Activated CD4-positive, alpha-beta memory T cell treated with anti-CD3 and anti-CD28 coated beads, Interleukin-2, amount 10 ng/mL, durations not matched to agents 7 days and 5 days (primary cell): ENCODE measurements at places on chromosomes 2 and 18.

- peak; percentile 49 for DNase-seq
Observed at GRCh38 chr2:69741229-69741574, 732 bp upstream of the ANXA4 start.

- DNase-seq, result no peak
Observed at GRCh38 chr2:235472443-235472842, 21.4 kb upstream of the AGAP1 start.

DNA sequence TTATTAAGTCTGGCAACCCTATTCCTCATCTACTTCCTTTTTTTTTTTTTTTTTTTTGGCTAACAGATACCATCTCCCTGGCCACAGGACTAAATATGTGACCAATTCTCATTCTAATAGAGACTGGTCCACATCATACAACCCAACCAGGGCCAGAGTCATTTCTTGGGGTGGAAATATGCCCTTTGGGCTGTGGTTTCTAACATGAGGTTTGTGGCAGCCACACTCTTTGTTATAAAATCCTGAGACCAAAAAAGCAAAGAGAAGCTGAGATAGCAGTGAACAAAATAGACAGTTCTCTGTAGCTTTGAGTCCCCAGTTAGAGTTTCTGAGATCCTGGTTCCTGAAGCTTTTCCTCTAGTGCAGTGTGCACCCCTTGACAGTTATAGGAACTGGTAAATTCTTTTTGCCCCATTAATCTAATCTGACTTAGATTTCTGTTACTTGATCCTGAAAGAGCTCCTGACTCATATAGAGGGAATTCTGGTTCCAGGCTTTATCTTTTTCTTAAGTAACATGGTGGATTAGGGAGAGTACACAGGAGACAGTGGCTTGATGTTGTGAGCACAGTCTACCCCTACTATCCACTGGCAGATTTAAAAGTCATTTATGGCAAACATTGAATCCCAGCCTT lies 86.8 kb downstream of the MAIP1 start:
- no peak for DNase-seq

DNA sequence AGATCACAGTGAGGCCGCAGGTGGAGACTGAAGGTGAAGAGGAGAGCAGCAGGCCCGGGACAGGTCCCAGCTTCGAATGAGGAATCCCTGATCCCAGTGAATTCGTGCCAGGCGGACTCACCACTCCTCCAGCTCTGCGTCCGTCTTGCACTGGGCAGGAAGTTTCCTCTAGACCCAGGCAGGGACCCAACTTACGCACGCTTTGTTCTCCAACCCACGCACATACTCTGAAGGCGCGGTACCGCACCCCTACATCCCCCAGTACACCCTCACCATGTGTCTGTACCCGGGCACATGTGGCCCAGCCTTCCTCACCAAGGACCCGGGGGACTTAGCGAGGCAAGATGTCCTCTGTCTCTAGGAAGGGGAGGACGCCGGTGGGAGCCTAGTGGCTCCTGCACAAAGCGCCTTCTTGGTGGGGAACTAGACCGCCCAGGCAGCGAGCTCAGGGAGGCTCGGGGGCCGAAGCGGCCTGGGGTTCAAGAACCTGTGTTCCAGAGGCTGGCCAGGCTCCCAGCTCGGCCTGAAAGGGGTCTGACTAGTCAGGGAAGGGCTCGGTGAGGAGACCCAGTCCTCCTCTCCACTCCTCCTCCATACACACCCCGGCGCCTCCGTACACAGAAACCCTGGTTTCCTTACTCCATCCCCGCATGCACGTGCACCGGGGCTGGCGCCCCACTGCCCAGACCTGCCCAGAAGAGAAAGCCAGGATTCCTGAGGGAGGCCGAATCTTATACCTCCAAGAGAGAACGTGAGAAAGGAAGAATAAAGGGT lies 38.3 kb upstream of the ATP6V1B1 start:
- DNase-seq, result no peak

- DNase-seq, result no peak
Observed at GRCh38 chr2:46471697-46472096, 7.7 kb upstream of the TMEM247 start.

DNA sequence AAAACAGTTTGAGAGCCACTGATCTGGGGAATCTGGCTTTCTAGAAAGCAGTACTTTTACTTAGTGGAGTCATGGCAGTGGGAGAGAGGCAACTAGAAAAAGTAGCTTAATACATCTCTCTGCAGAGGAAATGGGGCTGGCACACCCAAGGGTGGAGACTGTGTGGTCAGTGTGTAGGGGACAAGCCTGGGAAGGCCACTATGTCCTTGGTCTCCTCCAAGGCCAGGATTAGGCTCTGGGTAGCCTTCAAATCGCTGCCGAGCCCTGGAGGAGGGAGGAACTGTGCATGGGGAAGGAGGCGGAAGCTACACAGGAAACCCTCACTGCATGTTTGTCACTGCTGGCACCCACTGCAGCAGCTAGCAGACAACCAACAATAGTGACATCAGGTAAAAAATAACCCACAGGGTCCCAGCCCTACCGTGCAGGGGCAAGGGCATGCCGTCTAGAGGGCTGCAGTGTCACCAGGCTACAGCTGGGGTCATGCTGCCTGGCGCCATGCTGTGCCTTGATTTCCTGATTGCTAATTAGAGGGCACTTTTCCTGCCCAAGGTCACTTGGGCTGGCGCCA lies 34.8 kb downstream of the LBH start:
- DNase-seq, result peak; percentile 74

- DNase-seq, result no peak
Observed at GRCh38 chr2:38876407-38876806, 631 bp downstream of the MORN2 start.

DNA sequence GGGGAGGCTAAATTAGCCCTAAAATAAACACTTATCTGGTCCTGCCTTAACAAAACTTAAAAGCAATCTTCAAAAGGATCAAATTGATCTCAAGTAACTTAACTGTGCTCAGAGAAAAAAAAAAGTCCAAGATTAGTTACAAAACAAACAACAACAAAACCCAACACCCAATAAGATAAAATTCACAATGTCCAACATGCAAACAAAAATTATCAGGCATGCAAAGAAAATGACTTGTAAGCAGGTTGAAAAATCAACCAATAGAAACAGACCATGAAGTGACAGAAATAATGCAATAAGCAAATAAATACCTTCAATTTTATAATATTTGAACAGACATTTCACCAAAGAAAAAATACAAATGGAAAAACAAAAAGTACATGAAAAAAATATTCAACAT lies 4.0 kb upstream of the REEP1 start:
- no peak for DNase-seq

DNA sequence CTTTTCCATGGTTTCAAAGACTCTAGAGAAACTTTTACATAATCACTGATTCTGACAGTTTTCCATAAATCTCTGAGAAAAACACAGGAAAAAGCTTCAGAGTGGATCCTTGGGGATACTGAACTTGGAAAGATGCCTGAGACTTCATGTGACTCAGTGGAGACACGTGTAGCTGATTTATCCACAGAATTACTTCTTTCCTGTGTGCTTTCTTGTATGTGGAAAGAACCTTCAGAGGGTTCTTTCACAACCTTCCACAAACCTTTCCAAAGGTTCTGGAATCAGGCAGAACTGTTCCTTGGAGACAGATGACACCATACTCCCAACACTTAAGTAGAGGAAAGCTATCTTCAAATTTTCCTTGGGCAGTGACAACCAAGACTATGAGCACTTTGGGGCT lies 207.2 kb downstream of the RND3 start:
- no peak for DNase-seq

DNA sequence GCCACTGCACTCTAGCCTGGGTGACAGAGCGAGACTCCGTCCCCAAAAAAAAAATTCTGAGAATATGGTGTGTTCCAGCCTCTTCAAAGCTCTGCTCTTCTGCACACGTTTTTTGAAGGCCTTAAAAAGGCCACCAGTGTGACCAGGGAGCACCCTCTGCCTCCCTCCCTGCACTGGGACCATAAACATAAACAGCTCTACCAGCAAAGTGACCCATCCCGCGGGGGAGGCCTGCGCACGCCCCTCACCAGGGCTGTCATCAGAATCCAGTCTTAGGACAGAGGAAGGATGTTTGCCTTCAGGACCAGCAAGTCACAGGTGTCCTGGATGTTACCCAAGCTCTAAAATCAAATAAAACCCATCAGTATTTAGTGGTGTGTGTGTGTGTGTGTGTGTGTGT lies 23.2 kb upstream of the B3GNT7 start:
- DNase-seq, result no peak

DNA sequence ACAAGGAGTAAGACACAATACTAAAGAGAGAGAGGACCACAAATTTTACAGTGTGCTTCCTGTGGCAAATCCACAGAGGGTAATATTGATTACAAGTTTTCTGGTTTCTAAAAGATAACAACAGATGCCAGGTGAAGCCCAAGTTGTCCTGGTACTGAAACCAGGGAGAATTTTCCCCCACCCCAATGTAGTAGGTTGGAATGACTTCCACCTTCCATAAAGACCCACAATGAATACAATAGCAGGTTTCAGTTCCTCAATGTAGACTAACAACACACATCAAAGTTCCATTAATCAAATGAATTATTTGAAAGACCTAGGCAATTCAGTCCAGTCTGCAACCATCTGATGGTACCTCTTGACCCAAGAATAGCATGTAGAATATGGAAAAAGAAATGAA lies 44.0 kb upstream of the TMEM247 start:
- DNase-seq, result no peak

GRCh38 chr2:218607436-218608115 lies at the start of gene PLCD4:
TSS of gene PLCD4 (plus strand) at chr2:218607899. CDS start at chr2:218615740, 7,841 bp downstream.
- no peak for DNase-seq

DNA sequence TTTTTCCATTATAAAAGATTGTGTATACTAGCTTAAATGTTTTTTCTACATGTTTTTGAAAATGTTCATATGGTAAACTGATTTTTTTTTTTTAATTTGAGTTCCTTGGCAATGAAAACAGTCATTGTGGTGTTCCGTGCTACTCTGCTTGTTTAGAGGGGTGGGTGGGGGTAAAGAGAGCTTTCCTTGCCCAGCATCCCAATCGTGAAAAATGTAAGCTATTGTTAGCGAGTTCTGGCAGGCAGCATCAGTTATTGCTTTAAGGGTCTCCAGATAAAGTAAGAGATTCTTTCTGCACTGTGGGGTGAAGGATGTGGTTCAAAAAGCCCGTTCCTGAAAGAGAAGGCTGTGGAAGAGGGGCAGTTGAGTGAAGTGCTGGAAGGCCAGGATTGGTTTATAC lies 118.4 kb downstream of the TANC1 start:
- no peak for DNase-seq

DNA sequence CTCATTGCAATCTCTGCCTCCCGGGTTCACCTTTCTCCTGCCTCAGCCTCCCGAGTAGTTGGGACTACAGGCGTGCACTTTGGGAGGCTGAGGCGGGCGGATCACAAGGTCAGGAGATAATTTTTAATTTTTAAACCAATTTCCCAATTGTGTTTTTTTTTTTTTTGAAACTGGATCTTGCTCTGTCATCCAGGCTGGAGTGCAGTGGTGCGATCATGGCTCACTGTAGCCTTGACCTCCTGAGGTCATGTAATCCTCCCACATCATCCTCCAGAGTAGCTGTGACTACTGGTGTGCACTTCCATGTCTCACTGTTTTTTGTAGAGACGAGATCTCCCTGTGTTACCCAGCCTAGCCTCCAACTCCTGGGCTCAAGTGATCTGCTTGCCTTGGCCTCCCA lies 49.3 kb downstream of the GLS start:
- no peak for DNase-seq

DNA sequence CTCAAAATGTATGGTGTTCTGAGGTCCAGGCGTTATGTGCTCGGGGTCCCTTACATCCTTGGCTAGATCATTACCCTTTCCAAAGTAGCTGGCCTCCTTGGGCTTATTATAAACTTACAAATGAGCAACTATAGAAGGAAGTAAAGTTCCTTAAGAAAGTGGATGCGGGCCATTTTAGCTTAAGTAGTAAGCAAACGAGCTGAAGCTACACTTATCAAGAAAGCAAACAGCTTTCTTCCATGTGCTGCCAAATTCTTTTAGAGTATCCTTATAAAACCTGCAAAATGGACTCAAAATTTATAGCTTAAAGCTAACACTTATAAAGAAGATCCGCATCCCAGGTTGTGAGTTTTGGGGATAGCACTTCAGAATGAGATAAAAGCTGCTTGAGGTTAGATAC lies 75.3 kb downstream of the ACTR3 start:
- DNase-seq, result no peak

GRCh38 chr18:45865466-45865865 lies 40.0 kb downstream of the SIGLEC15 start:
- no peak for DNase-seq

DNA sequence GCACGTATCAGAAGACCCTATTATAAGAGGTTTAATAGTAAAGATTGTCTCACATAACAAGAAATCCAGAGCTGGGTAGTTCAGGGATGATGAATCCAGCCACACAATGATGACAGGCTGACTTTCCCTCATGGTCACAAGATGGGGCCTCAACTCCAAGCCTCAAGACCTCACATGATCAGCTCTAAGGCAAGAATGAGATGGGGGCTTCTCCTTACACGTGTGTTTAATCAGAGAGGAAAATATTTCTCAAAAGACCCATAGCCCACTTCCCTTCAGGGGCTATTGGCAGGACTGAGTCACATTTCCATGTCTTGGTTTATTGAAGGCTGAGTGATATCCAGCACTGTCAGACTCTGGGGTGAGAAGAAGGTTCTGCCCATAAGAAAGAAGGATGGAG lies 100.2 kb upstream of the FOSL2 start:
- DNase-seq, result no peak

DNA sequence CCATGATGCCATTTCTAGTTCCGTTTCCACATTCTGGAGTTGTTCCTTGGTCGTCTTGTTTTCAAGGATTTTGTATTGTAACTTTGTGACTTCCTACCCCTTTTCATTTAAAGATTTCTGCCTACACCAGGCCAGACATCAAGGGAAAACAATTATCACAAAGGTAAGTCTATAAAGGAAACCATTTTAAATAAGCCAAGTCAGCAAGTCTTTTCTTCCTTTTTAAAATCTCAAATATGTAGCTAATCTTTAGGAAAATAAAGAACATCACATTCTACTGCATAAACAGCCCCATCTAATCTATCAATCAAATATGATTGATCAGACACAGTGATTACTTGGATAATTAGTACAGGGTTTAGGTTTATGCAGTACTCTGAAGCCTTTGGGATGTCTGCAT lies 35.8 kb upstream of the INSIG2 start:
- no peak for DNase-seq

DNA sequence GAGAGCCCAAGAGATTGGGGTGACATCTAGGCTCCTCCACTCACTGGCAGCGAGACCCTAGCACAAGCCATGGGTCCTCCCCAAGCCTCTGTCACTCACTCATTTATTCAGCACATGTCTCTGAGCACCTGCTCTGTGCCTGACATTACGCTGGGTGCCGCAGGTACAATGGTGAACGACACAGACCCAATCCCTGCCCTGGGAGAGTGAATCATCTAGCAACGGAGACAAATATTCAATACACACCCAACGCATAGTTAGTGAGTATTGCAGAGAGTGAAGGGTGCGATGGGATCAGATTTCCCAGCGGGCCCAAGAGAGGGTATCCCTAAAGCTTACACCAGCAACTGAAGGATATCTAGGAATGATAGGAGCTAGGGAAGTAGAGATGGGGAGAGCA lies 45.5 kb downstream of the ZFP36L2 start:
- no peak for DNase-seq
